Right kidney (tissue), 9 donors: ENCODE measurements at places on chromosomes 6 and 20.
A peak's percentile ranks its signal among the peaks of the same experiment; 100 is the strongest.

GRCh38 chr6:41036186-41036585 lies 2.8 kb downstream of the UNC5CL start:
- DNase-seq = no peak

DNA sequence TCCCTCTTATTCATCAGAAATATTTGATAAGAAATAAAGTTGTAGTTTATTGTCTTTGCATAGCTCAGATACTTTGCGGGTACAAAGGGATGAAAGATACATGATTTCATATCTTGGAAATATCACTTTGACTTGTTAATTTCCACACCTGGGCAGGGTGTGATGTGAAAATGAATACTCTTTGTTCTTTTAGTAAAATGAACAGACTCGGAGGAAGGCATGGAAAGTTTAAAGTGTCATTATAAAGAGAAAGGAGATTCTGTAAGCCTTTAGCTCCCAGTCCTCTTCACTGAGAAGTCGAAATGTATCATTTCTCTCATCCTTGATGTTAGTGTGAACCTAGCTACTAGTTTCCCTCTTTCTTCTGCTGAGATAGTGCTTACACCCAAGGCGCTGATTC lies 36.7 kb upstream of the AKIRIN2 start:
- no peak for DNase-seq

DNA sequence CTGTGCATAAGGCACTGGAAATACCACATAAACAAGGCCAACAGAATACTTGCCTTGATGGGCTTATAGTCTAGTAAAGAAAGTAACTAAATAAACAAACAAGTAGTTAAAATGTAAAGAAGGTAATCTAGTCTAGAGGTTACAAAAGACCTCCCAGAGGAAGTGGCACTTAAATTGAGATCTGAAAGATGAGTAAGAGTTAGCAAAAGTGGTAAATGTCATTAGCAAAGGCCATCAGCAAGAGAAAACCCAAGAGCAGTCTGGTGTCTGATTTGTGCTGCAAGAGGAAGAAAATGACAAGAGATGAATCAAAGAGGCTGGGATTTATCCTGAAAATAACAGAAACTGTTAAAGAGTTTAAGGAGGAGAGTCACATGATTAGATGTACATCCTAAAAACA lies 96.6 kb upstream of the SMLR1 start:
- no peak for DNase-seq

GRCh38 chr6:160967351-160967750 lies 24.2 kb upstream of the MAP3K4 start:
- DNase-seq = no peak

DNA sequence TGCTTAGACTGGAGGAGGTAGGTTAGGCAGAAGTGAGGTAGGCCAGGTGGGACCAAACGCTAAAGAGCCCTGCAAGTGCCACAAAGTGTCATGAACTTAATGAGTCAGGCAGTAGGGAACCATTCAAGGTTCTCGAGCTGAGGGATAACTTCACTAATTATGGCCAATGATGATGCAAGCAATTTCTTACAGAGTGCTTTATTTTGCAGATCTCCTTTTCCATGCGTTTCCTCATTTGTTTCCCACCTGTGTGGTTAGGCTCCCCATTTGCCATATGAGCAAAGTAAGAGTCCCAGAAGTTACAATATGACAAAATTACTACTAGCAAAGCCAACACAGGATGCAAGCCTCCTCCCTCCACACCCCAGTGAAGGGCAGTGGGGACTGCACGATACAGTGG lies 36.5 kb upstream of the PSMF1 start:
- DNase-seq = no peak

DNA sequence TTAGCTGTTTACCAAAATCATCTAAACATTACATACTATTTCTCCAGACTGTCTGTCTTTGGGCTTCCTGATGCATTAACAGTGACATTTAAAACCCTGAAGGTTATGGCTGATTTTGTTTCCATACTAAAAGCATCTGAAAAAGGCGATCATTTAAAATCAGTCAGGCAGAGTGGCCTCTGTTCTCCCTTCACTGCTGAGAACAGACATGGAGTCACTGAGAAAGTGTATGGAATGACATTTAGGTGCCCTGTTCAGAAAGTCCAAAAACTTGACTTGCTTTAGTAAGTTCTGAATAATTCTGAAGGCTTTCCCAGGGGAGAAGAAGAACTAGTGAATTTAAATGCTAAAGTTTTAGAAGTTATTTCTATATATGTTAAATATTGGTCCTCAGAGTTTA lies 83.0 kb downstream of the MAP7 start:
- no peak for DNase-seq

DNA sequence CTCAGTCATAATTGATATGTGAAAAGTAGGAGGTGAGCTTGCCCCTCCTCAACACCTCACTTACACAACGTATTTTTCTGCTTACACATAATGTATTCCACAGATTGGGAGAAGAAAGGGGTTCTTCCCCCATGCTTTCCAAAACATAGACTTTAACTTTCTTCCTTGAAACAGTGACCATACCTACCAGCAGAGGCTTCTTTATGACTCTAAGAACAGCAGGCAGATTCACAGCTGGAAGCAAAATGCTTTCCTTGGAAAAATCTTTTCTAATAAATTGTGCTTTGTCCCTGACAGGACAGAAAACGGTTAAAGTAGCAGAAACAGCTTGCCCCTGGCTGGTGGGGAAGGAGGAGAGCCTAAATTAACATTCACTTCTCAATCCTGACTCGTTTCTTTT lies 629.1 kb upstream of the IMPG1 start:
- no peak for DNase-seq

DNA sequence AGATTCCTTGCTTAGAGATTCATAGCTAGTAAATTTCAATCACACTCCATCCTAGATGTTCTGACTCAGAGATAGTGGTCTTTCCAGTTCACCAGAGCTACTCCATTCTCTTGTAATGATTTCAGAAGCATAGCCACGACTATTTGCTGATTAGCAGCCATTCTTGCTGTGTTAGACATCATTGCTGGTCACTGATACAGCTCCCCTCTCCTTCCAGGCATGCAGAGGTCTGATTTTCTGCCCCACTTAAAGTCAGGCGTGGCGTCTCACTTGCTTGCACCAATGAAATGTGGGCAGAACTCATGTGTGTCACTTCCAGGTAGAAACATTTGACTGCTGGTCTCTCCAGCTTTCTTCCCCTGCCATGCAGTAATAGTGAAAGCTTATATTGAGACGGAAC lies 168.9 kb upstream of the JARID2 start:
- no peak for DNase-seq

DNA sequence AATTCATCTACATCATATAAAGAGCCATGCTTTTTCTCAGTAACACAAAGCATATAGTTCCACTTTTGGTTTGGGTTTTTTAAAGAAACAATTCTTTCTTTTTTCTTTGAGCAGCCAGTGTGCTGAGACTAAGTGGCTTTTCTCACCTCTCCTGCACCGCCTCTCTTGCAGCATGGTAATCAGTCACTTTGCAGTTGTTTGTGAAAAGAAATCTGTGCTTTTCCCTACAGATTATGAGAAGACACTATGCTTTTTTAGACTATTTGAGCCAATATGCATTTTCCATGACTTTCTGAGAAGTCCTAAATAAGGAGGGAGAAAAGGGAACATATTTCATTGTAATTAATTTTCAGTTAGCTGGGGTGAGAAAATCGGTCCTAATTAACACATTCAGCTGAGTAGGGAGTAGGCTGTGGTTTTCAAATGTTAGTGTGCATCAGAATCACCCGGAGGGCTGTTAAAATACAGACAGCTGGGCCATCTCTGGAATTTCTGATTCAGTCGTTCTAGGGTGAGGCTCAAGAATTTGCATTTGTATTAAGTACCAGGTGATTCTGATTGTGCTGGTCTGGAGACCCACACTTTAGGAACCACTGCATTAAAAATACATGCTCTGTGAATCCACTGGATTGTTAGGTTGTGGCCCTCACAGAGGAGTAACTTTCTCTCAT lies 155.2 kb downstream of the TINAG start:
- DNase-seq = no peak

GRCh38 chr20:20019123-20019522 lies 2.0 kb downstream of the NAA20 start:
- no peak for DNase-seq

GRCh38 chr6:21478883-21479539 lies 114.5 kb upstream of the SOX4 start:
- peak; percentile 41 for DNase-seq

DNA sequence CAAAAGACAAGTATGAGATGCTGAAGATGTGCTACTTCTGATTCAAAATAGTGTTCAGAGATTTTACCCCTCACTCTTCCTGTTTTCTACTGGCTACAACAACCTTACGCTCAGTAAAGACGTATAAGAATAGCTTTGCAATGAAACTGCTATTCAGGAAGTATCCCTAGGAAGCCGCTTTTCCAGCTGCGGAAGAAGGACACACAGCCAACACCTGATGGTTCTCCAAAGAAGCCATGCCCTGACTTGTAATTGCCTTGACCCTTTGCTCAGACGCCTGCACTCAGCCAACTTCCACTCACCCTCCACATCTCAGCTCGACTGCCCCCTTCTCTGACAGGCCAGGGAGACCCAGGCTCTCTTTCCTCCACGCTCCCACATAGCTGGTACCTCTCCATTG lies 111.6 kb downstream of the DTNBP1 start:
- no peak for DNase-seq

DNA sequence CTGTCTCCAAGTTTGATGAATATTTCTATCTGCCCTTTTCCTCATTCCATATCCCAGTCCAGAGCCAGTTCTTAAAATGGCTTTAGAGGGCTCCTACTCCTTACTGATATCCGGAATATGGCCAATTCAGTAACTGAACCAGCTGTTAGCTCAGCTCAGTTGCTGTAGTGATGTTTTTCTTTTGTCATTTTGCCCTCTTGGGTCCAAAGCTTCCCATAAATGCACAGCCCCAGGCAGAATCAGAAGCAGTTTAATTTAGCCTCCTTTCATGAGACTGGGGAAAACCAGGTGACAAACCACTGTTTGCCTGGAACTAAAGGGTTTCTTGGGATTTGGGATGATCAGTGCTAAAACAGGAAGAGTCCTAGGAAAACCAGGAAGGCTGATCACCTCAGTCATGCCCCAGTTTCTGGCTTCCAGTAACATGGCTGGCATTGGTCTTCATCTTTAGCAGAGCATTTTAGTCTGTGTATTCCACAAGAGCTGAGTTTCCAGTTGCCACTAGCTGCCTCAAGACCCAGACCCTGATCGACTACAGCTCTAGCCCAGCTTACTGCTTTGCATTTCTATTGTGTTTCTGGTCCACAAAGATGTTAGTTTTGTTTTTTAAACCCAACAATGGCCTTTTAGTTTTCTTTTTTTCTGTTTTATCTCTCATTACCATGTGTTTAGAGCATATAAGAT lies 40.6 kb upstream of the REV3L start:
- no peak for DNase-seq

- DNase-seq = no peak
Observed at GRCh38 chr6:152750694-152751093, at the start of gene VIP. TSS of gene VIP (plus strand) at chr6:152750797. CDS start at chr6:152752178, 1,381 bp downstream.

DNA sequence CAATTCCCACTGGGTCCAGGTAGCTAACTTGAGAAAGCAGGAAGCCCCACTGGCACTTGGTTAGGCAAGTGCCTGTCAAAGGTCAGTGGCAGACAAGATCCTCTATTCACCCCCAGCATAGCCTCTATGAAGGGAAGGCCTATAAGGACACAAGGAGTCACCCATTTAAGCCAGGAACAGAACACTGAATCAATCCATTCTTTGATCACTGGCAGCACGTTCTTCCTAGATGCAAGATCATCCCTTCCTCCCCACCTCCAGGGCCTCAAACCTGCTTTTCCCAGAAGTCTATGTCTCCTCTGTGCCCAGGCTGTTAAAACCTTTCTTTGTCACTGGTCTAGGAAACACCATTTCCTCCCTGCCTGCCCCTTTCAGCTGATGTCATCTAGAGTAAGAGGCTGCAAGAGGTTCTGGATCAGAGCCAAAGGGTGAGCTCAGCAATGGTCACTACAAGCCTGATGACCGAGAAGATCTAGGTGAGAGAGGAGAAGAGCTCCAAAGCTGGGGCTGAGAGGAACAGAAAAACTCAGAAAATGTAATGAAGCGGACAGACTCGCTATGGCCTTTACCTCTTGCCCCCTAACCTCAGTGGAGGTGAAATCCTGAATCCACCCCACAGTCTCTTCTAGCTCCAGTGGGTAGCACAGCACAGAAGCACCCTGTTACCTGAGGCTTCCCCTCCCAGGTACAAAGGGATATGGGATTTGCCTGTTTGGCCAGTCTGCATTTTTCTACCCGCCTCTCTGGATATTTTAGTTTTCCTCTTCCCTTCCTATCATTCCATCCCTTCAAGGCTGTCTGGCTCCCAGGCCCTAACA lies 1.8 kb downstream of the GTPBP2 start:
- peak; percentile 17 for DNase-seq

- no peak for DNase-seq
Observed at GRCh38 chr6:101394936-101395335, 1.4 kb downstream of the GRIK2 start.

GRCh38 chr20:61129311-61129710 lies 122.8 kb upstream of the CDH4 start:
- no peak for DNase-seq

- no peak for DNase-seq
Observed at GRCh38 chr6:133577851-133578250, 311.1 kb upstream of the TCF21 start.

- no peak for DNase-seq
Observed at GRCh38 chr6:63437058-63437457, 117.3 kb upstream of the LGSN start.

DNA sequence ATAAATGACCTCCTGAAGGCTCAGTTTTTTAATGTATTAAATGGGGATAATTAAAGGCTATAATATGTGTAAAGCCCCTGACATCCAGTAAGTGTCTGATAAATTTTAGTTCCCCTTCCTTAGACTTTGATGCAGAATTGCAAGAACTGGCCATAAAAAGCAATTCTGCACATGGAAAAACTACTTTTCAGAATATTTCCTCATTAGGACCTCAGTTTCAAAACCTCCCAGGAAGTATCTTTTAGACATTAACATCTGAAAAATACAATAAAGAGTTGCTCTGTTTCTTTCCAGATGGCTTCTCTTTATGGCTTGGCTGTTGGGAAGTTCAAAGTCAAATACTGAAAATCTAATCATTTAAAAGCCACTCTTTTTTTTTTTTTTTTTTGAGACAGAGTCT lies 106.3 kb upstream of the ZNF217 start:
- no peak for DNase-seq

DNA sequence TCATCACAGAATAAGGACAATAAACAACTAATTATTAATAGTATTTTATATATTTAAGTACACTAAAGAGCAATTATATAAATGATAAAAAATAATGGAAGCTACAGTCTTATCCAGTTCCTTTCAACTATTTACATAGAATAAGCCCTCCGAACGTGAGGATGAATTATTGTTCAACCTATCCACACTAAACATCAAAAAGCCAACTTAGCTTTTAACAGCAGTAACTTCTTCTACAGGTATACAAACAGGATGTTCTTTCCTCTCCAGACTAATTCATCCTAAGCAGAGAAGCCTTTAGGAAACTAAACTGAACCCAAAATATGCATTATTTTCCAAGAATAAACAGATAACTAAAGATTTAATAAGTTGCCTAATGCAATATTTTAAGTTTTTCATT lies 2.3 kb downstream of the FKBP5 start:
- DNase-seq = no peak
